Posterior vena cava (tissue), 2 donors: ENCODE measurements at places on chromosomes 3 and 15. TPM values are rescaled to one million over a fixed set of nuclear protein-coding genes. Genes with fewer than 3 reads are reported as not detected.

DNA sequence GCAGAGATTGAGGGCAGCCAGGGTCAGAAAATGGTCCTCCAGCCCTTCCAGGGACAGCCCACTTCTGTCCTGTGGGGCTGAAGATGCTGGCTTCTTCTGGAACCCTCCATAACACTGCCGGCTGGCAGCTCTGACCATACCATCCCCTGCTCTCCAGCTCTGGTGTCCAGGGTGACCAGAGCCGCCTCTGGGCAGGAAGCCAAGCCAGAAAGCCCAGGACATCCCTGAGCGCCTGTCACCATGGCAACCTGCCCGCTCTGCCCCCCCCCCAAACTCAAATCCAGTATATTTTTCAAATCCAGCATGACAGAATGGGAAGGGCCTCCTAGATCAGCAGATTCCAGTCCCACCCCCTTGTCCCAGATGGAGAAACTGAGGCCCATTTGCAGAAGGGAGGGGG lies 420 bp upstream of the TMIE start:
- DNase-seq: no peak

The SLC51A gene
- total RNA-seq: not detected

GRCh38 chr3:42706721-42707619 lies 4.4 kb upstream of the HHATL start:
- no peak for DNase-seq

DNA sequence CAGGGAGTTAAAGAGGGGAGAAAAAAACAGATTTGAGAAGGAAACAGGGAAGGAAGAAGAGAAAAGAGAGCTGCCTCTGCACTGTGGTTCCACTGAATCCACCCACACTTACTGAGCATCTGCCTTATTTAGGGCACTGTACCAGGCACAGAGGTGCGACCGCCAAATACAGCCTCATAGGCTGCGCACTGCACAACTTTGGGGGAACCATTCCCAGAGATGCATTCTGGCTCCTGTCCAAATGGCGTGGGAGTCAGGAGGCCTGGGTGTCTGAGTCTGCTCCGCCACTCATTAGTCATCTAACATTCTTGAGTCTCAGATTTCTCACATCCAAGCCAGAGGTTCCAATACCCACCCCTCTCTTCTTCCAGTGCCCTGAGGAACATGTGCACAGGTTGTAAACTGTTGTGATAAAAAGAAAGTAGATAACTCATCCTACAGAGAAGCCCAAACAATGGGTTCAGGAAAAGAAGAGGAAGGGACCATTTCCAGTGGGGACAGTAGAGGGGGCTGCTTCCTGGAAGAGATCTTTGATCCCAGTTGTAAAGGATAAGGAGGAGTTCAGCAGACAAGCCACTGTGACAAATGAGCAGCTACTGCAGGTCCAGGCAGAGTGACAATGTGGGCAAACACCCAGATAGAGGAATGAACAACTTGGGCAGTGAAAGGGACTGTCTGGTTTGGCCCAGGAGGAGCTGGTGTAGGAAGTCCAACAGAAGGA lies 254.6 kb downstream of the UACA start:
- peak; percentile 44 for DNase-seq

DNA sequence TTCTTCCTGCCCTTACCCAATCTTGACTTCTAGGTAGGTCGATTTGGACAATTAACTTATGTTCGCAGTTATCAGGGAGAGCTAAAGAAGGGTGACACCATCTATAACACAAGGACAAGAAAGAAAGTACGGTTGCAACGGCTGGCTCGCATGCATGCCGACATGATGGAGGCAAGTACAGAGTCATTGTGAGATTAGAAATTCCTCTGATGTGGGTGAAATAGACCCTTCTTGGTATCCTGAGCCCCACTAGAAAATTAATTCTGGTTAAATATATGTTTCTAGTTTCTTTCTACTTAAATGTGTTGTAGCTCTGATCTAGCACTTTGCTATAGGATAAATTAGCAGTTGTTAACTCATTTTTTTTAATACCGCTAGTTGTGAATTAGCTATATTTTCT lies 13.6 kb downstream of the LXN start:
- no peak for DNase-seq

- DNase-seq: no peak
These were observed 461.3 kb upstream of the NAALADL2 start for GRCh38 chr3:174397848-174398247.

GRCh38 chr3:179872842-179873241 lies 163.9 kb downstream of the PEX5L start:
- DNase-seq: no peak

The SAMD7 gene
- not detected for total RNA-seq

- peak; percentile 98 for DNase-seq
These were observed at the start of gene EEF1AKMT4 for GRCh38 chr3:184249412-184250166. Gene EEF1AKMT4 (plus strand): TSS chr3:184249672. CDS start chr3:184249695, 23 bp downstream.

DNA sequence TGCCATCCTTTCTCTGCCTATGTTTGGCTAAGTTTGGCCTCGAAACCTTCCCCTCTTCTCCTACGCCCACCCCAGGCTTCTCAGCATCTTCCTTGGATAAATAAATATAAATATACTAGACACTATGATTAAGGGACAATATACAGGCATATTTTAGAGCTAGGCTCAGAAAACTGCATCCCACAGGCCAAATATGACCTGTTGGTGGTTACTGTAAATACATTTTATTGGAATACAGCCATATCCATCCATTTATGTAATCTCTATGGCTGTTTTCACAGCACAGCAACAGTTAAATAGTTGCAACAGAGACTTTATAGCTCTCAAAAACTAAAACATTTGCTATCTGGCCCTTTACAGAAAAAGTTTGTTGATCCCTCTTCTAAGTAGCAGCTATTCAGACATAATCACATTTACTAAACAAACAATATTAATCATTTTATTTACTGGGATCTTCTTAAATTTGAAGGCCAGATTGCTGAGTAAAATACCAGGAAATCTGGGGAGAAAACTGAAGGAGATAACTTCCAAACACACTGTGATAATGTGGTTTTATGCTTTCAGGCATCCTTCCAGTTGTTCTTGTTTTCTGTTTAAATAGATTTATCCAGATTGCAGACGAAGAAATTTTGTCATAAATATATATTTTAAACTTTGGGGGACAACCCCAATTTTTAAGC lies 269.7 kb upstream of the THRB start:
- no peak for DNase-seq

DNA sequence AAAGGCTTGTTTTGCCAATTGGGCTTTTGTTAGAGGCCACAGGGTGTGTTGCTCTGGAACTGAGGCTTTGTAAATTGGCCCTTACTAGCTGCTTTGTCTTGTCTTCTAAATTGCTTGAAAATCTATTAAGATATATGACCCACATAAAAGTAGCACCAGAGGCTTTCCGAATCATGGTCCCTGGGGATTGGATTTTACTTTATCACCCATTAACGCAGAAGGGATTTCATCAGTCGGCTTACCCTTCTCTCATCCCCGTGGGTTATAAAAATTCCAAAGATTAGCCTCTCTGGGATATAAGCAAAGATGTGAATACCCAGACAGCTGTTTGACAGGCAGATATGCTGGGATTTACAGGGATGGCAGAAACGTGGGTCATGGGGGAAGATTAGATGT lies 98.3 kb upstream of the CHL1 start:
- no peak for DNase-seq

- DNase-seq: no peak
These were observed 156.0 kb upstream of the TPM1 start for GRCh38 chr15:62886431-62887071.

GRCh38 chr3:45864760-45865519 lies 21.4 kb upstream of the CCR9 start:
- DNase-seq: no peak

DNA sequence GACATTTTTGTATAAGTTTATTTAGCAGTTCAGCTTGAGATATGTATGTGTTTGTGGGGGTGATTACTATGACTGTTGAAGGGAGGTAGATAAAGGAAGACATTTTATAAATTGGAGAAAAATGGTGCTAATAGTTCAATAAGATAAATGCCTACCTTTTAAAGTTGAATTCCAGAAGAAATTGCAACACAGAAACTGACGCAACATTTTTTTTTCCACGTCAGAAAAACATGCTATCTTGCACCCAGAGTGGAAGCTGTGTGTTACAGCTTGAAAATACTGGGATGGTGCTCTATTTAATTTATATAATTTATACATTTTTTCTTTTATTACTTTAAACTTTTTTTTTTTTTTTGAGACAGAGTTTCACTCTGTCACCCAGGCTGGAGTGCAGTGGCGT lies 171.7 kb downstream of the WNT5A start:
- DNase-seq: no peak

The ECE2 gene
- not detected for total RNA-seq

The CLDN11 gene
- 26.5 TPM for total RNA-seq

The DCLK3 gene
- total RNA-seq: 0.24 TPM

The ATP13A4 gene
- 0.14 TPM for total RNA-seq

The CATSPER2 gene
- 3.2 TPM for total RNA-seq

- no peak for DNase-seq
These were observed 85.5 kb downstream of the SSR3 start for GRCh38 chr3:156469456-156469855.

DNA sequence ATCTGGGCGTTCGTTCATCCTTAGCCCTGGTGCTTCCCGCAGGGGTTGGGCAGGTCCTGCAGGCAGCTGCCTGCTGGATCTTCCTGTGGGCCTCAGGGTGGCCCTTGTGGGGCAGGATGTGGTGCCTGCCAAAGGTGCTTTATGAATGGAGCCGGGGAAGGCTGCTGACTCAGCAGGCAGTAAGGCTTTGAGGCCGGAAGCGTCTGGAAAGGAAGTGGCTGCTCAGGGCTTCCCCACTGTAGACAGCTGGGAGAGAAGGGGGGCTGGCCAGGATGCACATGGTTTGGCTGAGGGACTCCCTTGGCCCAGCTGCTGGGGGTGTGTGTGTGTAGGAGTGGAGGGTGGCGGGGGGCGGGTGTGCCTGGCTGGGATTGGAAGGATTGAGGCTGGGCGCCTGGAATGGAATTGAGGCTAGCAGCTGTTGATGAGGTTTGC lies 12.9 kb downstream of the CD276 start:
- peak; percentile 95 for DNase-seq

The PCOLCE2 gene
- 39.7 TPM for total RNA-seq
